ENCODE measurements at places on chromosomes 4 and X.

- DNase-seq: peak; percentile 64
Observed at GRCh38 chr4:120977435-120977997, 55.0 kb upstream of the PRDM5 start.

DNA sequence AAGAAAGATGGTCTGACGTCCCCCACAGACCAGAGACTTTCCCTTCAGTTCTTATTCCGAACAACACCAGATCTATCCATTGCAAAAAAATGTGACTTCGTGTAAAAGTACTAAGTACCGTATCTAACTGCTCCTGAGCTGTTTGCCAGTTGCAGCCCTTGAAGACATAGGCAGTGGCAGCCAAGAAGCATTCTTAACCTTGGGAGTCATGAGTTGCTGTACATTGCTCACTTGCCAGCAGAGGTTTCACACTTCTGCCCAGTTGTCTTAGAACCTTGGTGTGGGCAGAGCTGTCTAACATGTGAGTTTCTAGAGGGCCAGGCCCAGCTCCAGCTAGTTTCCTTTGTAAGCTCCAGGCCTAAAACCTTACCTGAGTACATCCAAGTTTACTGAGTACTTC, 10.5 kb upstream of the CHRDL1 start:
- no peak for DNase-seq

- no peak for DNase-seq
Observed at GRCh38 chr4:26084414-26084813, 170.4 kb downstream of the SMIM20 start.

- peak; percentile 50 for DNase-seq
Observed at GRCh38 chr4:110184140-110184790, 14.2 kb downstream of the ELOVL6 start.

GRCh38 chr4:160846121-160846520, 1317.7 kb downstream of the FSTL5 start:
- DNase-seq: peak; percentile 35

DNA sequence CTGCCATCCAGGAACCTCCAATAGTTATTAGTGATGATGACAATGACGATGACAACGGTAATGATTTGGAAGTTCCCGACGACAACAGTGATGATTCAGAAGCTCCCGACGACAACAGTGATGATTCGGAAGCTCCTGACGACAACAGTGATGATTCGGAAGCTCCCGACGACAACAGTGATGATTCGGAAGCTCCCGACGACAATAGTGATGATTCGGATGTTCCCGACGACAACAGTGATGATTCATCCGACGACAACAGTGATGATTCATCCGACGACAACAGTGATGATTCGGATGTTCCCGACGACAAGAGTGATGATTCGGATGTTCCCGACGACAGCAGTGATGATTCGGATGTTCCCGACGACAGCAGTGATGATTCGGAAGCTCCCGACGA, 14.7 kb downstream of the CXCR3 start:
- peak; percentile 2 for DNase-seq

GRCh38 chr4:108731006-108731405, 31.8 kb downstream of the ETNPPL start:
- no peak for DNase-seq

GRCh38 chr4:152209772-152210493, 326.0 kb downstream of the FBXW7 start:
- DNase-seq: no peak

DNA sequence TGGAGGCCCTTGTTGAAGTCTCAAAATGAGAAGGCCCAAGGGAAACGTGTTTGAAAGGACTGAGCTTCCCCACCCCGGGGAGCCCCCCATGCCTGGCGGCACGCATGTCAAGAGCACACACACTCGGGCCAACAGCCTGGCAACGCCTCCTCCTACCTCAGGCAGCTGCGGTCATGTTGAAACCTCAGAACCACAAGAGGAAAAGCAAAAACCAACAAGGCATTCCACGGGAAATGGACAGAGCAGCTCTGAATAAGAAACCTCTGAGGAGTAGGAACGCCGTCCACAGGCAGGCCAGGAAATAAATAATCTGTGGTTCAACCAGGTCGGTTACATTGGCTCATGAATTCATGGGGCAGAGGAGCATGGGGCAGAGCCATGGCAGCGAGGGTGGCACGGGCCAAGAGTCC, 95.7 kb upstream of the AFAP1 start:
- peak; percentile 68 for DNase-seq

DNA sequence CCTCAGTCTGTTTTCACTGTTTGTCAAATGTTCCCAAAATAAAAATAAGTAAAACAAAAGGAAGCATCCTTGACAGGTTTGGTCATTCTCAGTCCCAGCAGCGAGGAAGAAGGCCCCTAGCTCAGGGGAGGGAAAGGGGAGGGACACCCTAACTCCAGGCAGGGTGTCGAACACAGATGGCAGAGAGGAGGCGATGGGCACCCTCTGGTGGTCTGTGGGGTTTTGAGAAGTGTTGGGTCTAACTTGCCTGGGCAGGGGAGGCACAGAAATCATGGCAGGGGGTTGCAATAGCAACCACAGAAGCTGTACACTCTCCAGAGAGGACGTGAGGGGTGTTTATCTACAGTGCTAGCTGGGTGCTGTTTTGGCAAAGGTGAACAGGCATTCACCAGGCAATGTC, 229.8 kb upstream of the SFRP2 start:
- DNase-seq: no peak

Measured in fibroblast of skin of scalp (primary cell).